ENCODE measurements at places on chromosomes 2 and 18.
A peak's percentile ranks its signal among the peaks of the same experiment; 100 is the strongest.

- peak; percentile 5 for DNase-seq
Measured at GRCh38 chr2:29314816-29315571, 199.8 kb downstream of the CLIP4 start.

GRCh38 chr2:118255301-118255700 is 167.0 kb downstream of the INSIG2 start:
- DNase-seq = no peak

GRCh38 chr2:199979398-199979797 is 24.0 kb downstream of the MAIP1 start:
- no peak for DNase-seq

DNA sequence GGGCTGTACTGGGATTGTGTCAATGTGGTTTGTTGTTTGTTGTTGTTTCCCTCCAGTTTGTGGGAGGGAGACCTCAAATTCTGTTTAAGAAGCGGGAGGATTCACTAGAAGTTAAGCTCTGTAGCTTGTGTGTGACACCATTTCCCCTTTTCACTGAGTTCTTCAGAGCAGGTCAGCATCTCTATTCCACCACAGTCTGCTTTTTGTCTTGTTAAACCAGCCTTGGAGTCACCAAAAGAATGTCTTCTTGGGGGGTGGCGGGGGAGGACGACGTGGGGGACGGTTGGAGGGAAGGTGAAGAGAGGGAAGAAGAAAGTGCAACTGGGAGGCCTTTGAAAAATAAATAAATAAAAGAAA is 2.3 kb upstream of the BCL11A start:
- DNase-seq = no peak

- no peak for DNase-seq
Measured at GRCh38 chr2:152630466-152630865, 86.8 kb downstream of the PRPF40A start.

DNA sequence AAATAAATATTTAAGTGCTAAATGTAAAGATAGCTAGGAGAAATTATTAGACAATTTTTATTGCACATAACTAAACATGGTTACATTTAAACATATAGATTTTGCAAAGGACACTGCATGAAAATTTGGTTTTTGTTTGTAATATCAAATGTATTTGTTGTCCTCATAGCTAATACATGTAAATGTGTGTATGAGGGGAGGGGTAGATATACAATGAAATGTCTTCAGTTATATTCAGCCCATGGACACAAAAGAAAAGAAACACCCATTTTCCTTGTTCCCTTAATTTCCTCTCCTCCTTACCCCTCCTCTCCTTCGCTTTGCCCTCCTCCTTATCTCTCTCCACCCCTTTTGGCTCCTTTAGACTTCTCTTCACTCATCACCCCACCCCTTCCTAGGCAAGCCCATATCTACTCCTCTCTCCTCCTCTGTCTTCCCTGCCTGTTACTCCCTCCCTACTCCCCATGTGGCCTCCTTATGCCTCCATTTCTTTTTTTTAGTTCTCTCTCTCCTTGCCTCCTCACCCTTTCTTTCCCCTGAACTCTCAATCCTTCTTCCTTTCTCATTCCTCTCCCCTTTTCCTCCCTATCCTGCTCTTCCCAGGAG is 1.4 kb downstream of the COL3A1 start:
- no peak for DNase-seq

DNA sequence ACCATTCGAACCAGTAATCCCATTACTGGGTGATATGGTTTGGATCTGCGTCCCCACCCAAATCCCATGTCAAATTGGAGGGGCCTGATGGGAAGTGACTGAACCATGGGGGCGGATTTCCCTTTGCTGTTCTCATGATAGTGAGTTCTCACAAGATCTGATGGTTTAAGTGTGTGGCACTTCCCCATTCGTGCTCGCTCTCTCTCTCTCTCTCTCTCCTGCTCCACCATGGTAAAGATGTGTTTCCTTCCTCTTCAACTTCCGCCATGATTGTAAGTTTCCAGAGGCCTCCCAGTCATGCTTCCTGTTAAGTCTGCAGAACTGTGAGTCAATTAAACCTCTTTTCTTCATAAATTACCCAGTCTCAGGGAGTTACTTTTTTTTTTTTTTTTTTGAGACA is 62.6 kb downstream of the NBAS start:
- DNase-seq = peak; percentile 33

- DNase-seq = no peak
Measured at GRCh38 chr2:236555481-236555880, 14.1 kb upstream of the ACKR3 start.

DNA sequence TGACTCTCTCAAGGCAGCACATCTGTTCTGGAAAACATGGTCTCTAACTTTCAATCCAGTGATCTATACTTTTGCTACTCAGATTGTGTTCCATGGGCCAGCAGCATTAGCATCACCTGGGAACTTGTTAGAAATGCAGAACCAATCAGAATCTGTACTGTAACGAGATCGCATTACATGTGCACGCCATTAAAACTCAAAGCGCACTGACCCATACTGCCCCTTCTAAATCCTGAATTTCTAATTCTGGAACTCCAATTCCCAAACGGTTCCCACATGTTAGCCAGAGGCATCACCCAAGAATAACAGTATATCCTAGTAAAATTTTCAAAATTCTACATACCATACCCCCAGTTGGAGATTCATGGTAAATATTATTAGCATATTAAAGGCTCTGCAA is 10.5 kb upstream of the DCTN1 start:
- DNase-seq = no peak

- DNase-seq = no peak
Measured at GRCh38 chr2:11938196-11938595, 191.8 kb downstream of the LPIN1 start.

DNA sequence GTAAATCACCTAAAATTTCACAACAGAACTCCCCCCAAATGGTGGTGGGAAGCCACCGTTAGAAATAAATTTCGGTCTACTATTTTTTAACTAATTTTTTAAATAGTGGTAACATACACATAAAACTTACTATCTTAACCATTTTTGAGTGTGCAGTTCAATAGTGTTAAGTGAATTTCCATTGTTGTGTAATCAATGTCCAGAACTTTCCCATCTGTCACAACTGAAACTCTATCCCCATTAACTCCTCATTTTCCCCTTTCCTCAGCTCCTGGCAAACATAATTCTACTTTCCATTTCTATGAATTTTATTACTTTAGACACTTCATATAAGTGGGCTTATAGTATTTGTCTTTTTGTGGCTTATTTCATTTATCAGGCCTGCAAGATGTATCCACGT is 34.1 kb upstream of the HNMT start:
- no peak for DNase-seq

GRCh38 chr2:53629001-53629400 is 138.6 kb upstream of the CHAC2 start:
- DNase-seq = no peak

- no peak for DNase-seq
Measured at GRCh38 chr18:10748641-10749040, 222.8 kb downstream of the NAPG start.

DNA sequence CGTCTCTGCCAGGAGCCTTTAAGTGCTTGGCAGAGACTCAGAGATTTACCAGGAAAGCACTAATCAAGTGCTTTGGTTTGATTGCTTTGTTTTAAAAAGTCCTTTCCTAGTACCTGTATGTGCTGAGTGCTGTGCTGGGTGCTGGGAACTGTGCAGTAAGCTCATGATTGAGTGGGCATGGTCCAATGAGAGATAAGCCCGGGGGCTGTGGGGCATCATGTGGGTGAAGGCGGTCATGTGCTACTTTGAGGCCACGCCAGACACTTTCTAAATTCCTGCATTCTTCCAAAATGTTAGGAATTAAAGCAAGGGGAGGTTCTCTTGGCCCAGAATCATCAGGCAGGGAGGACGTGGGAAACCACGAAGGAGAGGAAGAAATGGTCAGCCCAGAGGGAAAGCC is 109.0 kb downstream of the ACAA2 start:
- DNase-seq = no peak

GRCh38 chr2:3189076-3189591 is 188.5 kb downstream of the EIPR1 start:
- no peak for DNase-seq

DNA sequence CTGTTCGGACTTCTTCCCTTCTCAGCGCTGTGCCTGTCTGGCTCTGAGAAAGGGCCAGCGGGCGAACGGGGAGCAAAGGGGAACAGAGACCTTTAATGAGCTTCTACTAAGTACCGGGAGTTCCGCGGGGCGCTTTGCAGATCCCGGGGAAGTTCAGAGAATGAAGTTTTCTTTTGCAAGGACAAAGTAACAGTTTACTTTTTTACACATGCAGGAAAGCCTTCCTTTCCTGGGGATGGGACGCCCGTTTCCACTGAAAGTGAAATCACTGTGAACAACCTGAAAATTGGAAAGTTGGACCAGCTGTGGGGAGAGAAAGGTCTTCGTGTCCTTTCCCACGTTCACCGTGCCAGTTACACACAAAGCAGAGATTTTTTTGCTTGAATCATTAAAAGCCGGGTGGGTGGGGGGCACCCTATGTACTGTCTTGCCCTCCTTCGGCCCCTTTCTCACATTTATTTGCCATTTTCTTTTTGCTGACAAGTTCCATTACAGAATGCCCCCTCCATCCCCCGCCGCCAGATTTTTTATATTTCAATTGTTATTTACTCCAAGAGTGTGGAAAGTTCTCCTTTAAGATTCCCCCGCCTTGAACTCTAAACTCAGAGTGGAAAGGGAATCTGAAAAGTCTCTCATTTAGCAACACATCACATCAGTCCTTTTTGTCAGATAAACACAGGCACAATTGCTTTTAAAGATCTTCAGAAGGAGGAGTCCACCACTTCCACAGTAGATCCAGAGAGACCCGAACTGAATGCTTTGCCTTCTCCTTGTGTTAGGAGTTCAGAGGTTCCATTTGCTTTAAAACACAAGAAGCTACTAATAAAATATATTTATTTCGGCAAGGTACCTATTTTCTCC is 1.1 kb upstream of the FN1 start:
- no peak for DNase-seq

- no peak for DNase-seq
Measured at GRCh38 chr2:236731767-236732580, 162.3 kb downstream of the ACKR3 start.

DNA sequence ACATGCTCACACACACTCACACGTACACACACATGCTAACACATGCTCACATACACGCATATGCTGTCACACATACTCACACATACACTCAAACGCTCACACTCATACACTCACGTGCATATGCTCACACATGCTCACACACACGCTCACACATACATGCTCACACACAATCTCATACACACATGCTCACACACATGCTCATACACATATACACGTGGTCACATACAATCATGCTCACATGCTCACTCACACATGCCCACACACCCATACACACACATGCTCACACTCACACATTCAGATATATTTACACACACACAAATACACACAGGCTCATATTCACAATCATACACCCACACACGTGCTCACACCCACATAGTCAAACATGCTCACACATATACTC is 17.5 kb upstream of the SALL3 start:
- no peak for DNase-seq

DNA sequence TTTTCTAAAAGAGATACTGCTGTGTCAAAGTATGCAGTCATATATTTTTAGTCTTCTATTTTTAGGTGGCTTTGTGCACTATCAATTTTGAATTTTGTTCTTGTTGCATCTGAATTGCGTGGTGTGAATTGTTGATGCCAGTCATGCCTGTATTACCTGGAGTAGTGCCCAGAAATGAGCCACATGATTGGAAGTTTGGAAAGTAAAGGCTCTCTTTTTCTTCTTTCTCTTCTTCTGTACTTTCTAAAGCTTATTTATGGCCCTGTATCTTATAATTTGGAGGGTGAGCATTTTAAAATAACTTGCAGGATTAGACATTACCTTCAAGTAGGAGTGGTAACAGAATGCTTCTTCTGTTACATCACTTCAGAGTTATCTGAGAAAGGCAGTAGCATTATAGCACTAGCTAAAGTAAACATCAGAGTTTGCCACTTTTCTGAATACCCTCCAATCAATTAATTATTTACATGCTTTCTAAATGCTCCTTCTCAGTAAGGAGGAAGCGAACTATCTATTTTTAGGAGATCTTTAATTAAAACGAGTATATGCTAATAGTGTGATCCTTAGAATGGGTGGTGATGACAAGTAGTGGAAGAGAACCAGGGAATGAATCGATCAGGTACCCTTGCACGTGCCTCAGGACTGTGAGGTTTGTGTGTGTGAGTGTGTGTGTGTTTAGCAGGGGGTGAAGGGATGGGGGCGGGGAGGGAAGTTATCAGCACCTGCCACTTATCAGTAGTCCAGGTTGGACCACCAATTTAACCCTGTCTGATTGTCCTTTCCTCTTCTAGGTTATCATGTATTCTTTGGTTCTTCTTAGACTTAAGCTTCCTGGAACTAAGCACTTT is 112.5 kb downstream of the MAP3K20 start:
- DNase-seq = peak; percentile 7

- DNase-seq = no peak
Measured at GRCh38 chr2:146214394-146214929, 1630.4 kb upstream of the ACVR2A start.

- no peak for DNase-seq
Measured at GRCh38 chr2:198162276-198162675, 357.9 kb downstream of the PLCL1 start.

DNA sequence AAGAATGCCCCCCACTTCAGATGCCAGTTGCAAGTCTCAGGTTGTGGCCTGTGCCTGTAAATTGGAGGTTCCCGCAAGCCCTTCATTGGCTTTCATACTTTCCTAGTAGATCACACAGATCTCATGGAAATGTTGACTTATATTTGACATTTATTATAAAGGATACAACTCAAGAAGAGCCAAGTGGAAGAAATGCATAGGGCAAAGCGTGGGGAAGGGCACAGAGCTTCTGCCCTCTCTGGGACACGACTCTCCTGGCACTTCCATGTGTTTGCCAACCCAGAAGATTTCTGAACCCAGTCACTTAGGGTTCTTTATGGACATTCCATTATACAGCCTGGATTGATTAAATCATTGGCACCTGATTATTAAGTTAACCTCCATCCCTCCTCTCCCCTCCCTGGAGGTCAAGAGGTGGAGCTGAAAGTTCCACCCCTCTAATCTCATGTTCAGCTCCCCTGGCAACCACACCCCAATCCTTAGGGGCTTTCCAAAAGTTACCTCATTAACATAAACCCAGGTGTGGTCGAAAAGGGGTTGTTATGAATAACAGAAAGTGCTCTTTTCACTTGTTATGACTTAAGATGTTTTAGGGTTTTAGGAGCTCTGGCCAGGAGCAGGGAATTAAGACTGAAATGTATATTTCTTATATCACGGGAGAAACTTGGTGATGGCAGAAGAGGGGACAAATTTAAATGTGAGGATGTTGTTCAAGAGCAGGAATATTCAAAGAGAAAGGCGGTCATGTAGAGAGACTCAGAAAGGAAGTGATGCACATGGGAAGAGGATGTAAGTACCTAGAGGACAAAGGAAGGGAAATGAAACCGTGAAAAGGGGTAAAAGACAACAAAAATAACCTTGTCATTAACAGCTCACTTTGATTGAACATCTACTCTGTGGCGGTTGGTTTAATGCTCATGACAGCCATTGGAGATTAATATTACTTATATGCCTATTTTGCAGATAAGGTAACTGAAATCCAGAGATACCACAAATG is 31.8 kb downstream of the SP100 start:
- DNase-seq = no peak
